ENCODE measurements at places on chromosomes 13 and 19.

GRCh38 chr13:64029343-64030093 lies 2613.9 kb upstream of the PCDH20 start:
- no peak for DNase-seq

GRCh38 chr19:1844513-1845124 lies 3.7 kb downstream of the REXO1 start:
- DNase-seq: no peak

GRCh38 chr19:5828661-5829566 lies 10.6 kb downstream of the FUT6 start:
- DNase-seq: peak; percentile 70

DNA sequence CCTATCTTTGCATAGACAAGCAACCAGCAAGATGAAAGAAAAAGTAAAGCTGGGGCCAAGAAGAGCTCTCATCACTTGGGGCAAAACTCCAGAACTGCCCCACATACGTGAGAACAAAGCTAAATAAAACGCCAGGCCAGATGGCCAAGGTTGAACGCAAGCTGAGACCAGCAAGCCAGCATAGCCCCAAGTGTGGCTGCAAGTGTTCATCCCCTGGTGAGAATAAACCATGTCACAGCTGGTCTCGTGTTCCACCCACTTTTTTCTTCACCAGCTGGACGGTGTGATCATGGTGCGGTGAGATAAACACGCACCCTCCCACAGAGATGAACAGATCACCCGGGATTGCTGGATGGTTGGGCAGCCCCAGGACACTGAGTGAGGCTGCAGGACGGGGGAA lies 109.6 kb upstream of the CACNA1A start:
- no peak for DNase-seq

GRCh38 chr19:41239961-41240574 lies 21.0 kb downstream of the AXL start:
- no peak for DNase-seq

GRCh38 chr19:16199275-16199932 lies 1.7 kb downstream of the AP1M1 start:
- DNase-seq: peak; percentile 0

- no peak for DNase-seq
Measured at GRCh38 chr13:44810061-44810840, 179.0 kb downstream of the NUFIP1 start.

DNA sequence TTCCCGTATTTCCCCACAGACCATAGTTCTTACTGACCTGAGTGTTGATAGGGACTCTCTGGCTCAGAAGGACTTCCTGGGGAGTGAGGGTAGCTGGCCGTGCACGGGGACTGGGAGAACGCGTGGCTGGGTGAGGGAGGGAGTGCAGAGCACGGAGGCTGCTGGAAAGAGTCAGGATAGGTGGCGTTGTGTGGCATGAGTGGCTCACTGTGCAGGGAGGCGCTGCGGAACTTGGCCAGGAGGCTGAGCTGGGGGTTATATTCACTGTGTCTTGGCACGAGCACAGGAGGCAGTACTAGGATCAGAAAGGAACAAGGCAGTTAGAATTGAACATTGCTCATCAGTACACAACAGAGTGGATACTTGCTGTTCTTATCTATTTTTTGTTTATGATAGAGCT lies 47.4 kb downstream of the SMAD9 start:
- DNase-seq: no peak

DNA sequence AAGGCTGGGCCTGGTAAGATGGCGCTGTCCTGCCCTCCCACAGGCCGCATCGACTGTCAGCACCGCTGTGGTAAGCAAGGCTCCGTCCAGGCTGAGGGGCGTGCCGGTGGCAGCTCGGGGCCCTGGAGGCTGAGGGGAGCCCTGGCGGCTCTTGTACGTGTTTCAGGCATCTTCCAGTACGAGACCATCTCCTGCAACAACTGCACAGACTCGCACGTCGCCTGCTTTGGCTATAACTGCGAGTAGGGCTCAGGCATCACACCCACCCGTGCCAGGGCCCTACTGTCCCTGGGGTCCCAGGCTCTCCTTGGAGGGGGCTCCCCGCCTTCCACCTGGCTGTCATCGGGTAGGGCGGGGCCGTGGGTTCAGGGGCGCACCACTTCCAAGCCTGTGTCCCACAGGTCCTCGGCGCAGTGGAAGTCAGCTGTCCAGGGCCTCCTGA lies 1.2 kb downstream of the IZUMO4 start:
- DNase-seq: no peak

DNA sequence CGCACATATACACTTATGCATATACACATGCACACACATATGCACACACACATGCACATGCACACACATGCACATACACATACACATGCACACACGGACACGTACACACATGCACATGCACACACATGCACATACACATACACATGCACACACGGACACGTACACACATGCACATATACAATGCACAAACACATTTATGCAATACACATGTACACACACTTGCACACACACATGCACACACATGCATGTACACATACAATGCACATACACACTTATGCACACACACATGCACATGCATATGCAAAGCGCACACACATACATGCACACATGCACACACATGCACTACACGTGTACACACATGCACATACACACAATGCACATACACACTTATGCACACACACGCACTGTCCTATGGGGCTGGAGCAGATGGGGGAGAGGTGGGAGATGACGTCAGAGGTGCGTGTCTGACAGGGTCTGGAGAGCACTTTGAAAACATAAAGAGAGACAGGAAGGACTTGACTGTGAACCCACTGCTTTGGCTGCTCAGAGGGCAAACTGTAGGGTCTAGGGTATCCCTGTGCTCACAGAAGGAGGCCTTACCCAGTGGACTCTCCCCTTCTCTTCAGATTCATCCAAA lies 108.2 kb downstream of the UQCRFS1 start:
- DNase-seq: no peak

DNA sequence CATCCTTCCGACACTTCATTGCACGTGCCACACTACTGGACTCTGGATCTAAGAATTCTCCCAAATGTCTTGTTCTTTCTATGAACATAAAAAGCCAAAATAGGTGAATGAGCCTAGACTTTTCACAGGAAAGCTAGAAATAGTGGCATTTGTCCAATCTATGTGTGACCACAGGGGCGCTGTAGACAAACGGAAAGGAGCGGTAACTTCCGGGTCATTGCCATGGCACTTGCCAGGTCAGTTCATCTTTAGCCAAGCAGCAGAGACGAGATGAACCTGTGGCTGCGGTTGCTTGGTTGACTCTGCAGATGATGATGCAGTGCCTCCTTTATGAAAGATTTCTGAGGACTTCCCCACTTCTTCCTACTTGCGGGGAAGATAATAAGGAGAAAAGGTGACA lies 65.6 kb downstream of the ADGRE1 start:
- no peak for DNase-seq

- no peak for DNase-seq
Measured at GRCh38 chr13:102675115-102675514, 19.7 kb downstream of the METTL21C start.

DNA sequence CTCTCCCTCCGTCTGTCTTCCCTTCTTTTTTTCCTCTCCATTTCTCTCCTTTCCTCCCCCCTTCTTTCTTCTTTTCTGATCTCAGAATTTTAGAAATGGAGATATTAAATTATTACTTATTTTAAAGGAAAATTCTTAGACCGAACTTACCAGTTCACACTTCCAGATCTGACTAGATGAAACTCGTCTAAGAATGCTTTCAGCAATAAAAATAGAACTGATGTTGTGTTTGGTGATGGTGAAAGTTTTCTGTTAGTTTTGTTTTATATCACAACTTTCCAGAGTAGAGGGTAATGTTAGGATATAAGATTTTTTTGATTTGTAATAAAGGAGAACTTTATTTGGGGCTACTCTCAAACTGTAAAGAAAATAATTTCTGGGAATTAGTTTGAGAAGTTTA lies 29.9 kb downstream of the UCHL3 start:
- no peak for DNase-seq

GRCh38 chr13:84684048-84684662 lies 801.9 kb upstream of the SLITRK1 start:
- DNase-seq: no peak

DNA sequence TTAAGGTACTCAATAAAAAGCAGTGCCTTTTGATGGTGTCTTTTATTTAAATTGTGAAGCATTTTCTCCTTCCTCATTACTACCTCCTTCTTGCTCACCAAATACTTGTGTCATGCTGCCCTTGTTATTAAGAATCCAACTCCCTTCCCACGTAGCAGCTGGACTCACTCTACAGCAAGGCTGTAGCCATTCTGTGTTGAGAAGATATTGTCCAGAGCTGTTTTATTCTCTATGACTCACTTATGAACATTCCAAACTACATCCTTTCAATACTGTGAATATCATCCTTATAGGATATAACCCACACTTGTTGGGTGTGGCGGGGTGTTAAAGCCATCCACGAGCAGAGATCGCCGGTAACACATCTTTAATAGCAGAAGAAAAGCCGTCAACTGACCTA lies 1671.5 kb upstream of the SLC10A2 start:
- DNase-seq: no peak

GRCh38 chr19:35710784-35711723 lies 6.7 kb downstream of the ZBTB32 start:
- no peak for DNase-seq

DNA sequence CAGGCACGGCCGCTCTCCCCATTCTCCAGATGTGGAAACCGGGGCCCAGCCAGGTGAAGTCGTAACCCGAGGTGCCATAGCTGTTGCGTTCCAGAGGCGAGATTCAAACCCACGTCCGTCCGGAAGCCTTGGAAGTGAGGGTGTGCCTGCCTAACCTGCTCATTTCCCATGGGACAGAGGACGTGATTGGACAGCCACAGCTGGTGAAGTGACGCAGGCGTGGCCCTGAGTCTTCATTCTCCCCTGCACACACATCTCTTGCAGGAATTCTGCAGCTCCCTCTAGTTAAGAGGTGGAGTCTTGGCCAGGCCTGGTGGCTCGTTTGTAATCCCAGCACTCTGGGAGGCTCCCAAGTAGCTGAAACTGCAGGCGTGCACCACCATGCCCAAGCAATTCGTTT lies 16.8 kb downstream of the MEIS3 start:
- no peak for DNase-seq

GRCh38 chr13:43134868-43135267 lies 111.5 kb downstream of the DNAJC15 start:
- no peak for DNase-seq

GRCh38 chr13:77558016-77558415 lies 22.5 kb downstream of the SCEL start:
- no peak for DNase-seq

GRCh38 chr13:51222037-51222685 lies at the start of gene FAM124A:
TSS of gene FAM124A (plus strand) at chr13:51222398. CDS start at chr13:51222502, 104 bp downstream.
- DNase-seq: peak; percentile 79

DNA sequence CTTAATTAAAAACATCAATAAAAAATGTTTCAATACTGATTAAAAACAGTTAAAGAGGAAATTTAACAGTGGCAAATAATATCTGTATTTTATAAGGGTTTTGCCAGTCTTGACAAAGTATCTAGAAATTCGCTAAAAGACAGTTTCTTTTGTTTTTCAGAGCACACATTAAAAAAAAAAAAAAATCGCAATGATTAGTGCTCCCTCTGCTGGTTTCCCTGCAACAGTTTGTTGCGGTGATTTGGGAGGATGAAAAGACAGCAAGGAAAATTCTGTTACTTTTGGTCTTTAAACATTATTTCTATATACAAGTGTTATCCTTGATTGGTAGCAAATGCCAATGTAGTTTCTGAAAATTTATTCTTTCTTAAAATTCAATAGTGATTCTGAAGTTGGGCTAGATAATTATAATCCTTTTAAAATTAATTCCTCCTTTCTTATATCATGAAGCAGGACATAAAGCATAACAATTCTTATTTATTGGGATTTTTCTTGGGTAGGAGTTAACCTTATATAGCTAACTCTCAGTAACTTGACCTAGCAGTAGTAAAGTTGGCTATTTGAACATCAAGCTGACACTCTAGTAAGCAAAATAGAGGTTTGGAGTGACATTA lies 23.1 kb upstream of the SPRY2 start:
- DNase-seq: peak; percentile 57

GRCh38 chr13:96041326-96042110 lies 11.7 kb downstream of the UGGT2 start:
- no peak for DNase-seq

DNA sequence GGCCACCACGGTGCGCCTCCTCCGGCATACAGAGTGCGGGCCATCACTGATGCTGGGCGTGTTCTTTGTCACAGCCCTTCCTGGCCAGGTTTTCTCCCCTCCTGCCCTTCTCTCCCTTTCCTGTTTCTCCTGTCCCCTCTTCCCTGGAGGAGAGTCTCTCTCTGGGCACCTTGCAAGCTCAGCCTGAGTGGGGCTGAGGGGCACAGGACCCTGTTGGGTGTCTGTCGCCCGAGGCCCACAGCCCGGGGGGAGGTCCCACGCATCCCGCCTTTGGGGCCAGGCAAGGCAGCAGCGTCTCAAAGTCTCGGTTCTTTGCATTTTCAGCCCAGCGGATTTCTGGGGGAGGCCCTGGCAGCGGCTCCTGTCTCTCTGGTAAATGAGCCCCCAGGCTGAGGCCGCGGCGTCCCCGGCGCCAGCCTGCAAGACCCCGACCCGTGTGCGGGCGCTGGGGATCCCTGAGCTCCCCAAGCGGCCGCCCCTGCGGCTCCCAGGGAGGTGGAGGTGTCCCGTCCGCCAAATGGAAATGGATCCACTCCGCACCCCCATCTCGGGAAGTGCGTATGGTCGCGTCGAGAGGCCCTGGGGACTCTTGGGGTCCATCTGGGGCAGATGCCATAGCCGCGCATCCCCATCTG lies 47.2 kb downstream of the COMP start:
- no peak for DNase-seq

DNA sequence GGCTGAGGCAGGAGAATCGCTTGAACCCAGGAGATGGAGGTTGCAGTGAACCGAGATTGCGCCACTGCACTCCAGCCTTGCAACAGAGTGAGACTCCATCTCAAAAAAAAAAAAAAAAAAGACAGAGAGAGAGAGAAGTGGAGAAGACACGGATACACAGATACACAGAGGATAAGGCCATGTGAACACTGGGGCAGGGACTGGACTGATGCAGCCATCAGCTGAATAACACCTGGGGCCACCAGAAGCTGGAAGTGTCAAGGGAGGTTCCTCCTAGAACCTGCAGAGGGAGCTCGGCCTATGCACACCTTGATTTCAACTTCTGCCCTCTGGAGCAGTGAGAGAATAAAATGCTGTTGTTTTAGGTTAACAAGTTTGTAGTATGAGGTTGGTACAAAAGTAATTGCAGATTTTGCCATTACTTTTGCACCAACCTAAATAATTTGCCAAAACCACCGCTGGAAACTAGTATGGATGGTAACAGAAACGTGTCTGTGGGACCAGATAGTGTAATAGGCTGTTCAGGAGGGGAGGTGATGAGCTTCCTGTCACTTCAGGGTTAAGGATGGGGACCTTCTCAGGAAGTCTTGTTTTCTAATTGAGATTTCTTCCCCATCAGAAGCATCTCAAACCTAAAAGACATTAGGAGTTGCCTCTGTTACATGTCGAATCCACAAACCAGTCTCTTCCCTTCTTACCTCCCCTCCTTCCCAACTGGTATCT lies 36.4 kb upstream of the IGSF23 start:
- DNase-seq: peak; percentile 34

- no peak for DNase-seq
Measured at GRCh38 chr13:112154301-112155060, 87.5 kb downstream of the SOX1 start.

- no peak for DNase-seq
Measured at GRCh38 chr19:35760711-35761349, 2.9 kb downstream of the PROSER3 start.

All from HEK293T (cell line).